ENCODE measurements at places on chromosomes 7 and 10.

DNA sequence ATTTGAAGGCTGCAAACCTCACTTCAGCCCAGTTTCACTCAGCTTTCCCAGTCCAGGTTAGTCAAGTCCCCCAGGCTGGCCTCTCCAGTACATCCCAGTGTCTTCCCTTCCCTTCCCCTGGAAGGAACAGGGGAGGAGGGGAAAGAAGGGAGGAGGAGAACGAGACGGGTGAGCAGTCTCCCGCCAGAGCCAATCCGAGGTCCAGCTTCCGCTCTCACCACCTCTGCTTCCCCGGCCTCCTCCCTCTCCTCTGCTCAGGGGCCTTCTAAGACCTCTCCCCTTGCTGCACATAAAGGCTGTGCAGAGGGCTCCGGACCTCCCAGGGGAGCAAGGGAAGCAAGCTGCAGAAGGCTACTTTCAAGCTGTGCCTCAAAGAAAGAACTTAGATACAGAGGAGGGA, 4.1 kb downstream of the ATG9B start:
- no peak for DNase-seq

DNA sequence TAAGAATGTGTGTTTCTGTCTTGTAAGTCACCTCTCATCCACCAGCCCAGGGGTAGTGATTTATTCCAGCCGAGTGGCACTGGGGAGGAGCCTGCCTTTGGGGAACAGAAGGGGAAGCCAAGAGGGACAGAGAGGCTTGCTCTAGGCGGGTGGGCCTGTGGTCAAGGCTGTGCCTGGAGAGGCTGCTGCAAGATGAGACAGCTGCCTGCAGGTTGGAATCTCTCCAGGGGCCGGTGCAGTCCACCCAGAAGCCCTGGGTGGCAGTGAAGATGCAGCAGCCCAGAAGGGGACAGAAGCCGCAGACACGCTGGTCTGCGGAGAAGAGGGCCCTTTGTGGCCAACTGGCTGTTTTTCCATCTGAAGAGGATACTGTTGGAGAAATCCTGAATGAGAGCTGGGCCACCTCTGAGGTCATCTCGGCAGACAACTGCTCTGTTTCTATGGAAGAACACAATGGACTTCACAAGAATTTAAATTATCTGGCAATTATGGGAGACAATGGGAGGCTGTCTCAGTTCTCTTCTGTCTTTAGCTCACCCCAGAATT, 175.7 kb downstream of the GFRA1 start:
- no peak for DNase-seq

GRCh38 chr10:35379226-35380137, 43.2 kb downstream of the CCNY start:
- DNase-seq = peak; percentile 11

- DNase-seq = no peak
Measured at GRCh38 chr10:31101123-31101522, 69.5 kb upstream of the ZNF438 start.

DNA sequence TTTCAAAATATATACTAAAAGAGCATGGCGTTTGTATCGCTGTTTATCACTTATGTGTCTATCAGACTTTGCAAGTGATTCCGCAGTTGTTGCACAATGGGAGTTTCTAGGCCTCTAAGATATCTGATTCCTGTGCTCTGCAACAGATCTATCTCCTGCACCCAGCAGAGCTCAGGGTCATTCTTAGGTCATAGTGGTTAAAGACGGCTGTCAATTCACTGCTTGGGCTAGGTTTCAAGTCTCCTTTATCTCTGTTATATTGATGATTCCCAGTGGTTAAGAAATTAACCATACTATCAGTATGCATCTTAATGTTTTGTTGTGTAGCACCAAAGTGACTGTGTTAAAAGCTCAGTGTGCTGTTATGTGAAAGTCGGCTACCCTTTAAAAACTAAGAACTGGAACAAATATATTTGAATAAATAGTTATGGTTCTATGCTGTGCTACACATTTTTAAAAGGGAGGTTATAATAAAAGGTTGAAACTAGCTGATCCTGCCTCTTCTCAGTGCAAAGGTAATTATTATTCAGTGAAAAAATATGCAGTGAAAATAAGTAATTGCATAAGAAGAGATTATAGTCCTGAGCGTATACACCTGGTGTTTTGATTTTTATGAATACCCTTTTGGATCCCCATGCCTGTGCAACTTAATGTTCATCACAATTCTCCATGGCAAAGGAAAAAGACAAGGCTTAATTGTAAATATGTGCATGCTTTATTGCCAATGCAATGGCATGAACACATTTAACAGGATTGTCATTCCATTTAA, 24.0 kb downstream of the HOXA1 start:
- DNase-seq = no peak

GRCh38 chr7:70695795-70696083, 436.2 kb upstream of the GALNT17 start:
- DNase-seq = no peak

- DNase-seq = no peak
Measured at GRCh38 chr7:55092975-55093373, 74.2 kb downstream of the EGFR start.

DNA sequence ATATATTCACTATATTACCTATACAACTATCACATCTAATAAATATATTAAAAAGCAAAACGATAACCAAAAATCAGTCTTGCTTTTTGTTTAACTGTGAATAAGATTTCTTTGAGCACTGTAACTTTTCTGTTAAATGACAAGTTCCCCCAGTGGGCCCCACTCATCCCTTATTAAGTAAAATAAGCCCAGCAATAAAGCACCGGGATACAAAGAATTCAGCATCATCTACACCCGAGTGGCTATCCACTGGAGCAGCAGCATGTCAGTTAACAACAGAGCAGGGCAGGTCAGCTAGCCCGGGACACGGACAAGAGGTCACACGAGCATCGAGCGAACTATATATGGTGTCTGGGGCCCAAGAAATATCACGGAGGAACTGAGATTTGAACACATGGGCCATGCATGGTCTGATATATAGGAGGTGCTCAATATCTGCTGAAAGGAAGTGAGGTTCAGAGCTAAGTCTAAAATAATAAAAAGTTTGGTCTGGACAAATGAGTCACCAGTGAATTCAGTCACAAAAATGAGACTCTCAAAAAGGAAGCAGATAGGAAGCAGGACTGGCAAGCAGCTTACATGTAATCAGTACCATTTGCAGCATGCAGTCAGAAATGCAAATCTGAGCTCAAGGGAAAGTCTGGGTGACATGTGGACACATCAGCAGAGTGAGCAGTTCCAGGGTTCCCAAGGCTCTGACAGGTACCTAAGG, 4.1 kb downstream of the ERCC6 start:
- DNase-seq = no peak

GRCh38 chr7:117171106-117171505, 151.8 kb downstream of the WNT2 start:
- DNase-seq = no peak

GRCh38 chr10:132368881-132369635, 27.9 kb upstream of the PWWP2B start:
- DNase-seq = peak; percentile 7

- peak; percentile 16 for DNase-seq
Measured at GRCh38 chr10:123043409-123043925, 34.7 kb downstream of the ACADSB start.
